ENCODE measurements at places on chromosomes 6 and 20. TPM values are rescaled to one million over a fixed set of nuclear protein-coding genes. Genes with fewer than 3 reads are reported as not detected.
A peak's percentile ranks its signal among the peaks of the same experiment; 100 is the strongest.

GRCh38 chr6:74879976-74880375, 325.9 kb downstream of the COL12A1 start:
- no peak for DNase-seq

- no peak for DNase-seq
Measured at GRCh38 chr20:2468581-2469407, 1.8 kb downstream of the SNRPB start.

GRCh38 chr20:12012241-12013222, 94.8 kb downstream of the BTBD3 start:
- peak; percentile 67 for DNase-seq

DNA sequence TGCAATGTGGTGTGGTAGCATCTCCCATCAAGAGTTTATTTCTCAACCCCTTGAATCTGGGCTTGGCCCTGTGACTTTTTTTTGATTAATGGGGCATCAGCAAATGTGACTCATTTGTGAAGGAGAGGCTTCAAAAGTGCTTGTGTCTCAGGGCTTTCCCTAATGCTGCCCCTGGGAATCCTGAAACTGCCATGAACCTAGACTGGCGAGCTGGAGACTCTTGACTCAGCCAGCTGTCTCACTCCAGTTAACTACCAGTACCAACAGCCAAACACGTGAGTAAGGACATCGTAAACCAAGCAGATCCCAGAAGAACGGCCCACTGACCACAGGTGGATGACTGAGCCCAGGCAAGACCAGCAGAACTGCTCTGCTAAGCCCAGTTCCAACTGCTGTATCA, 72.8 kb upstream of the ADTRP start:
- no peak for DNase-seq

DNA sequence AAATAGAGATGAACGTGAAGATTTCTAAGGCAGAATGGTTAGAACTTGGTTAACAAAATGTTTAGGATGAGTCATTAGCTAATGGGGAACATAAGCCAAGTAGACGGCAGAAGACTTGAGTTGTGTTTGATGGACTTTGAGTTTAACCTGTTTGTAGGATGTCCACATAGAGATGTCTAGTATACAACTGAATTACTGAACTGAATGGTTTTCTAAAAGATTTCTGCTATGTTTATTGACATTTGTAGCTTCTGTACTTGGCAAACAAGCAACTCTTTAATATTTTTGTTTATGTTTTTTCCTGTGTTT, 54.5 kb upstream of the DYNLRB1 start:
- DNase-seq: no peak

- no peak for DNase-seq
Measured at GRCh38 chr6:81086991-81087390, 665.5 kb downstream of the TENT5A start.

DNA sequence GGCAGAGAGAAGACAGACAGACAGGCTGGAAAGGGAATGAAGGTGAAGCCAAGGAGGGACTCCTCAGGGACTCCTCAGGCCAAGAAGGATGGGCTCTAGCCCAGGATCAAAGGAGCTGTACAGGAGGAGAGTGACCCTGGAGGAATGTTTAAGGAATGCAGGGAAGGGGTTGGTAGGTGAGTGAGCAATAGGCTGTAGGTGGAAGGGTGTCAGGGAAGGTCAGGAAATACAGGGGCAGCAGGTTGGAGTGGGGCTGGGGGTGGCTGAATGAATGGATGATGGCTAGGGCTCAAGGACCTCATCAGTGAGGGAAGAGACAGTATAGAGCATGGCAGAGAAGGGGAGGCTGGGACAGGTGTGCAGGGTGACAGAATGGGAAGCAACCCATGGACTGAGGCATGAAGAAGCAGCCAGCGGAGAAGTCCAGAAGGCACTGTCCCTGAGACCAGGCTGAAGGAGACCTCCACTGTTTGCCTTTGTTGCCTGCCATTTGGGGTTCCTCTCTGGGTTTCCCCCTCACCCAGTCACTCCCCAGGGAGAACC, 13.2 kb downstream of the SYNGAP1 start:
- no peak for DNase-seq

- peak; percentile 35 for DNase-seq
Measured at GRCh38 chr6:34638834-34639736, 57.5 kb downstream of the ILRUN start.

DNA sequence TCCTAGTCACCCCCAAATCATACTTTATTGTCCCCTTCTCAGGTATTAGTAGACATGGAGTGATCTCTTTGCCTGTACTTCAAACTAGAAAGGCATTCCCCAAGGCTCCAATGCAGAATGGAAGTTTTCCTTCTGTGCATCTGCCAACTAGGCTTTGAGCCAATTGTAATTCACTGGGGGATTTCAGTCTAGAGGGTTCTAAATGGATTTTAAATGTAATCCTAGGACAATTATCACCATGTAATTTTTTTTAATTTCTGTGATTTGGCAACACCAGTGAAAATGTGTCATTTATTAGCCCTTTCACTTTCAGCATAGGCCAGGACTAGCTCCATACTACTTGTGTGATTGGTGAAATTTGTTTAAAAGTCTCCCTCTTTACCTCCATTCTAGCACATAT, 557.6 kb upstream of the MARCKS start:
- DNase-seq: no peak

- DNase-seq: no peak
Measured at GRCh38 chr6:626236-626635, 30.7 kb downstream of the HUS1B start.

- peak; percentile 73 for DNase-seq
Measured at GRCh38 chr6:152552616-152553209, 84.4 kb downstream of the SYNE1 start.

DNA sequence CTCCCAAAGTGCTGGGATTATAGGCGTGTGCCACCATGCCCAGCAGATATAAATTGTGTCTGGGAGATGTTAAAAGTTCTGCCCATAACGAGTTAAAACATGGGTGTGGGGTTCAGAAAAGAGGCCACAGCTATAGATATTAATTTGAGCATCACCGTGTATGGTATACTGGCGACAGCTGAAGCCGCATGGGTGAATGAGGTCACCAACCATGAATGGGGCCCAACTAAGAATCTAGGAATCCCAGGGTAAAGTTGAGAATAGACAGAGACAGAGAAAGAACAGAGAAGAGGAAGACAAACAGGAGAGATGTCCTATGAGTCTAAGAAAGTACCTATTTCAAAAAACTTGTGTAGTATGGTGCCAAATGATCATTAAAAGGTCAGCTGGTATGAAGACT, 50.9 kb downstream of the ILRUN start:
- no peak for DNase-seq

DNA sequence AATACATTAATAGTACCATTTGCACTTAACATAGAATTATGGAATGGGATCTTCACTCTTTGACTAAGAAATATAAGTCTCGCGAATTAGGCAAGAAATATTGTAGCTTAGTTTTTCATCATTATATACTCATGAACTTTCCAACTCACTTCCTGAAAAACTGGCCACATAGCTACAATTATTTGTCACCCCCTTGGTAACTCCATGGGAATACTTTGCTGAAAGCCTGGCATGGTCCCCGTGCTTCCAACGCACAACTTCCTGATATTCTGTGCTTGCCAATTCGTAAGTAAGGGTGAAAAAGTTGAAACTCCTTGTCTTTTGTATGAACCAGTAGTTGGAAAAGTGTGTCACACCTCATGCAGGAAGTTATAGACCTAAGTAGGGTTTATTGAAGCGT, 23.7 kb upstream of the HLA-DQA1 start:
- DNase-seq: no peak

DNA sequence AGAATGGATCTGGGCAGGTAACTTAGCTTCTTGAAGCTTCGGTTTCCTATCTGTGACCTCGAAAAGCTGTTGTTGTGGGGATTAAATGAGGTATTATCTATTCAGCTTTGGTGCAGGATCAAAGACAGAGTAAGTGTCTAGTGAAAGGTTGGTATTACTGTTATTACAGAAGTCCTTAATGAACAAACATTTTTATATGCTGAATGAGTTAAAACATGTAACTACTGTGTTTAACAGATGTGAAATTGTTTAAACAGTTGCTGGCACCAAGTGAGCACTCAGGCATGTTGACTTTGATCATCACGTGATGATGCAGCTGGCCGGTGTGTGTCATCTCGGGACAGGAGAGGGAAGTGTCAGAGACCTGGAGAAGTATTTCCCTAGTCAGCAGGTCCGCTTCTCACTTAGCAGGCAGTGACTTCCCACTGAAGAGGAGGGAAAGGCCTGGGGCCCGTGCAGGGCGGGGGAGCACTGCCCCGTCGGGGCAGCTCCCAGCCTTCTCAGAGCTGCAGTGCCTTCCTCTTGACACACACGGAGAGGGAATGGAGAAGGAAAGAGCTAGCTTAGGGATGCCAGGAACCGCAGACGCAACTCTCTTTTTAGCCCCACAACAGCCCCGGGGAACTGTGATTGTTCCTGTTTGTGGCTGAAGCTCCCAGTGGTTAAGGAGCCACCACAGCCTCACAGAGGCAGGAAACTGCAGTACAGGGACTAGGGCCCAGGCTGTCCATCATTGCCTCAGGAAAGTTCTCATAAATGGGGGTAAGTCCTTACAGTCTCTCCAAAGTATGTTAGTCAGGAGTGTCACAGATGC, 18.0 kb downstream of the TUBB2A start:
- peak; percentile 98 for DNase-seq

GRCh38 chr6:53136000-53136609, 12.5 kb downstream of the GCM1 start:
- no peak for DNase-seq

- no peak for DNase-seq
Measured at GRCh38 chr6:69895396-69895795, 29.0 kb downstream of the COL19A1 start.

DNA sequence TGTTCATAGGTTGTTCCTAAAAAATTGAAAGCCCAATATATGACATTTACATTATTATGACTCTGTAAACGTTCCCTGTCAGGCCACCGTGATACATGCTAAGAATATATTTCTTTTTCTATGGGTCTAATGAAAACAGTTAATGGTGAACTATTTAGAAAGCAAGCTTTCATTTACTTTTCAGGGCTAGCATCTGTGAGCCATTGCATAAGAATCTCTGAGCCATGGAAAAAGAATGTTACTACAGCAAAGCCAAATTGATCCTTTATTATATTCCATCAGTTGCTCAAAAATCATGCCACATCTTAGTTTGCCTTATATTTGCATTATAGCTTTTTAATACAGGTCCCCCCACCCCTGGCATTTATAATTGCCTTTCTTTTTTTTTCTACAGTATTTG, 275.5 kb downstream of the ZFAND3 start:
- DNase-seq: peak; percentile 26

DNA sequence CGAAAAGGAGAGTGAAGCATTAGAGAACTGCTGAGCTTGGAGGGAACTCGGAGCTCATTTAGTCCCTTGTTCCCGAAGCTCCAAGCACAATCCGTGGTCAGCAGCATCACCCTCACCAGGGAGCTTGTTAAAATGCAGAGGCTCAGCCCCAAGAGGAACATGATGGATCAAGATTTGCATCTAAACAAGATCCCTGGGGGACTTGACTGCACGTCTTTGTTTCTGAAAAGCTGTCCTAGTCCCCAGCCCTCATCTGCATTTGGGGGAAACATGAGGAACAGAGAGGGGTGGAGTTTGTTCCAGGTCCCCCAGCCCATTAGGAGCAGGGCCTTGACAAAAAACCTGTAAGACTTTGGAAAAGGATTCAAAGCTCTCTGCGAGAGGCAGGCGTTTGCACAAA, 4.1 kb upstream of the LBP start:
- DNase-seq: no peak

DNA sequence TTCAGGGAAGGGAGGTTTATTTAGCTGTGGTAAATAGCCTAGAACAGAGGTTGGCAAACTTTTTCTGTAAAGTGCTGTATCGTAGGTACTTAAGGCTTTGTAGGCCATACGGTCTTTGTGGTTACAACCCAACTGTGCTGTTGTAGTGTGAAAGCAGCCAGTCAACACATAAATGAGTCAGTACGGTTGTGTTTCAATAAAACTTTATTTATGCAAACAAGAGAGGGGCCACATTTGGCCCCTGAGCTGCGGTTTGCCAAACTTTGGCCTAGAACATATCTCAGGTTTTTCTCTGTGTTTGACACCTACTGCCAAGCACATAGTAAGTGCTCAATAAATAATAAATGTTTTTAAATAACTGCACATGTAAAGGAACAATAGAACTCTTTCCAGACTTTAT, 102.2 kb downstream of the RNF144B start:
- DNase-seq: no peak

DNA sequence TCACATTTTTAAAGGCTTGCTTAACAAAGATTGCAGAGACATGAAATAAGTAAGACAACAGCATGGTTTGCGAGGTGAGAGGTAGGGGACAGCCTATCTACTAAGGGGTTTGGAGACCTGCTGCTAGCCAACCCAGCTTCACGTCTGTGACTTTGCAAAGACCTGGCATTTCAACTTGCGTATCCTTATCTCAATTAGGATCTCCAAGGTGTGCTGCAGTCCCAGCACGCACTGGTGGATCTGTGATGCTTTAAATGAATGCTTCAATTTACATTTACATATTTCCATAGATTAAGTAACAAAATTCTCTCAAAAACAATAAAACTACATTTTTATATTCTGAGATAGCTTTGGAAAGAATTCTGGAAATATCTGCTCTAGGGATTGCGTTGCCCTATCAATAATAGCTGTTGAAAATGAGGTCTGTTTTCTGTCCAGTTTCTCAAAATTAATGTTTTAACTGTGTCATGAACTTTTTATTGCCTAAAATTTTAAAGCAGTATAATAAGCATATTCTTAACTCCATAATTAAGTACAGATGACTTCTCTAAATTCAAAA, 124.4 kb upstream of the EDN1 start:
- no peak for DNase-seq

GRCh38 chr6:113018351-113019151, 671.4 kb downstream of the RFPL4B start:
- DNase-seq: no peak

GRCh38 chr6:44738601-44739146, 351.2 kb downstream of the CDC5L start:
- no peak for DNase-seq

- no peak for DNase-seq
Measured at GRCh38 chr6:120816794-120817193, 517.5 kb downstream of the TBC1D32 start.

GRCh38 chr6:54907355-54907754, 60.8 kb downstream of the FAM83B start:
- no peak for DNase-seq

PRSS35 gene
- total RNA-seq: not detected

PFDN6 gene
- total RNA-seq: 118 TPM

NKX2-2 gene
- total RNA-seq: not detected

TRIM31 gene
- 0.51 TPM for total RNA-seq

CDH4 gene
- total RNA-seq: not detected

GFOD1 gene
- total RNA-seq: 6.4 TPM

GLP1R gene
- not detected for total RNA-seq

FAM217B gene
- 14.3 TPM for total RNA-seq

ARFGEF3 gene
- 0.60 TPM for total RNA-seq

CYP24A1 gene
- 6.9 TPM for total RNA-seq

APCDD1L gene
- total RNA-seq: not detected

SYCP2 gene
- 0.25 TPM for total RNA-seq

MRPL14 gene
- total RNA-seq: 178 TPM
